NAMALWA (cell line): ENCODE measurements at places on chromosomes 13 and 19.

DNA sequence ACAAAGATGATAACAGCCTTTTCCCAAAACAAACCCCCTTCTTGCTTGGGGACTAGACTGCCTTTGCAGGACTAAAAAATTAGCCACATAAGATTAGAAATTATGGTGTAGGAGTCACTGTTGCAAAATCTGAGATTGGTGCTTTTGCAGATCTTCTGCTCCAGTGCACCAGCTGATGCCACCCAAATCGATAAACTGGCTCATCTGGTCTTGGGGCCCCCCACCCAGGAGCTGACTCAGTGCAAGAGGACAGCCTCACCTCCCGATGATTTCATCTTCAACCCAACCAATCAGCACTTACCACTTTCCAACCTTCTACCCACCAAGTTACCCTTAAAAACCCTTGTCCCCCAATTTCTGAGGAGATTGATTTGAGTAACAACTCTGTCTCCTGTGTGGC lies 47.1 kb upstream of the PEPD start:
- no peak for DNase-seq

DNA sequence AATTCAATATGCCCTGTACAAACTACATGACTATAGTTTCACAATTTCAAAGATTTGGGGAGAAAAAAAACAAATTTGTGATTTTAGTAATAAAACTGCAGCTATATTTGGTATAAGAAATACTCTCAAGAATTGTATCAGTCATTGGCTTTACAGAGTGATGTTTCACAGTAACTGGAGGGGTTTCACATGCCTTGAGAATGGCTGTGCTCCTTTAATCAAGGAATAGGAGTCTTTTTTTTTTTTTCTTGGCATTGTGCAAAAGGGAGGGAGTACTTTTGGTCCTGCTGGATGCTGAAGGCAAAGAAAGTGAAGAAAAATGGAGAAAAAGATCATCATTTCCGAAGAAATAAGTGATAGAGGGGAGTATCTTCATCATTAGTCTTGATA lies 6.8 kb downstream of the ZNF507 start:
- DNase-seq: no peak

DNA sequence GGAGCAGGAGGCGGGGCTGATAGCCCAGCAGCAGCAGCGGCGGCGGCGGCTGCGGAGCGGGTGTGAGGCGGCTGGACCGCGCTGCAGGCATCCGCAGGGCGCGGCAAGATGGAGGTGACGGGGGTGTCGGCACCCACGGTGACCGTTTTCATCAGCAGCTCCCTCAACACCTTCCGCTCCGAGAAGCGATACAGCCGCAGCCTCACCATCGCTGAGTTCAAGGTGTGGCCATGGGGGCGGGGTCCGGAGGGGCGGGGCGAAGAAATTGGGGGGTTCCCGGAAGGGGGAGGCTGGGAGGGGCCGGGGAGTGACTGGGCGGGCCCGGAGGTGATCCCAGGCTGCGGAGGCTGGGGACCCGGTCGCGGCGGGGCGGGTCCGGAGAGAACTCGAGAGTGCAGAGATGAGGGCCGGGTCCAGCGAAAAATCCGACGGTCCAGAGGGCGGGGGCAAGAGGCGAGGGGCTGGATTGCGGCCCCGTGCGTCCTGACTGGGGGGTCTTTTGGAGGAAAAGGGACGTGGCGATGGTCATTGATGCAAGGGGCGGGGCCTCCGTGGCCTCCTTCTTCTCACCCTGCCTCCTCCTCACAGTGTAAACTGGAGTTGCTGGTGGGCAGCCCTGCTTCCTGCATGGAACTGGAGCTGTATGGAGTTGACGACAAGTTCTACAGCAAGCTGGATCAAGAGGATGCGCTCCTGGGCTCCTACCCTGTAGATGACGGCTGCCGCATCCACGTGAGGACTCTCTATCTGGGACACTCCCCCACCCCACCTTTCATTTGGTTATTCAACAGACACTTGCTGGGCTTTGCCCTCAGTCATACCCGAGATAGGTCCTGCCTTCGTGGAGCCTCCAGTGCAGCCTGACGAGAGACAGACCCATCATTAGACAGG lies at the start of gene TBCB:
TBCB (plus strand) TSS at position 16 of the 891 bp plus-strand sequence; CDS start at position 109, 93 bp downstream.
- peak; percentile 53 for DNase-seq

DNA sequence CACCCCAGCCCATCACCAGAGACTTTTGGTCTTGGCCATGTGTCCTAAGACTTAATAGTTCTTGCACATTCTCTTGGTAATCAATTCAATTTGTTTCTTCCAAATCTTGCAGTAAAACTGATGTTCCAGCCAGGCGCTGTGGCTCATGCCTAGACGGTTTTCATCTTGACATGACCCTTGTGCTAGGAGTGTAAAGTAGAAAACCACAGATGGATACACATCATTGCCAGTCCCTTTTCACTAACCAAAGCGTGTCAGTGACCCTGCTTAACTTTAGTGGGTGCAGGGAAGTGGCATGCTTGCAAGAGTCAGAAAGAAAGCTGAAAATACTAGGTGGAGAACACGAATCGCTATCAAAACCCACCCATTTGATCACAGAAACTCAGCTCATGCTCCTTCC lies 18.0 kb upstream of the CD70 start:
- DNase-seq: no peak

GRCh38 chr19:22622901-22623840 lies 11.0 kb upstream of the ZNF492 start:
- no peak for DNase-seq

GRCh38 chr13:73664851-73665250 lies 469.4 kb downstream of the KLF12 start:
- DNase-seq: no peak

GRCh38 chr13:79691826-79692225 lies 210.9 kb downstream of the NDFIP2 start:
- no peak for DNase-seq

DNA sequence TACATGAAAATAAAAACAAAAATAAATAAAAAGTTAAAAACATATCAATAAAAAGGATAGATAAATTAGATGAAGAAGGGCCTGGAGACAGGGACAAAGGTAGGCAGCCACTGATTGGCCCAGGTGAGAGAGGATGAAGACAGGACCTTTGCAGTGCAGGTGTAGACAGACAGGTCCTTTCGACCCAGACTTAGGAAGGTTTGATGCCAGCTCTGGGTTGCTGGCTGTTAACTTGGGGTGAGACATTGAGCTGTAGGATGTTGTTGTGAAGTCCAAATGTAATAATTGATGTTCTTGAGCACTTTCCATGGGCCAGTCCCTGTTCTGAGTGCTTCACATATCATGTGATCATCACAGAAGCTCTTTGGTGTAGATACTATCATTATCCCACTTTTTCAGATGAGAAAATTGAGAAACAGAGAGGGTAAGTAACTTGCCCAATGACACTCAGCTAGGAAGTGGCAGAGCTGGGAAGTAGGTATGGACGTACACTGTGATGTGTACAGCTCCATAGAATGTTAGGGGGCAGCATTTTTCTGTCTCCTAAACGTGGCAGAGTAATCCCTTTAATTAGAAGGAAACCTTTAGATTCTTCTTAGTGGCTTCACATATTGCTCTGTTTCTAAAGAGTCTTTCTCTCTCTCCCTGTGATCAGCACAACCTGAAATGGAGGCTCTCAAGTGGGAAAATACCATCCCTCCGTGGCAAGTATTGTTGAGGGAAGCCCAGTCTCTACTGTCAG lies 76.0 kb upstream of the STK24 start:
- DNase-seq: no peak

- DNase-seq: no peak
Observed at GRCh38 chr13:42766016-42766415, 15.4 kb upstream of the FAM216B start.

GRCh38 chr19:35978271-35978670 lies 16.7 kb upstream of the SDHAF1 start:
- DNase-seq: no peak

- DNase-seq: no peak
Observed at GRCh38 chr19:5900976-5901375, 2.6 kb downstream of the NDUFA11 start.

GRCh38 chr19:29771708-29772414 lies 39.9 kb upstream of the CCNE1 start:
- no peak for DNase-seq

DNA sequence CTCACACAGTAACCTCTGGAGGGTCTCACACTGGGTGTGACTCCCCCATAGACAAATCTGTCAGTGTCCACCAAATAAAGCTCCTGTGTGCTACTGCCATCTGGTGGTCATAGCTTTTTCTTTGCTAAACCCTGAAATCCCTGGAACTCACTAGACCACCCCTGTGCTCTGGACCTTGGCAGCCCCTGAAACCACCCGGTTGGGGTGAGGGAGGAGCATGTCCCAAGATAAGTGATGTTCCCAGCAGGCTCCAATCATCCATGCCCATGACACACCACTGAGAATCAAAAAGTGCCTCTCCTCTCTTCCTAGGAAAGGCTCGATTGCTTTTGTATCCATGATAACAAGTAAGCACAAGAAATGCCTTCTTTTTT lies 6.5 kb upstream of the HSD17B14 start:
- DNase-seq: peak; percentile 82

GRCh38 chr19:1081301-1082164 lies 13.6 kb downstream of the POLR2E start:
- DNase-seq: no peak

DNA sequence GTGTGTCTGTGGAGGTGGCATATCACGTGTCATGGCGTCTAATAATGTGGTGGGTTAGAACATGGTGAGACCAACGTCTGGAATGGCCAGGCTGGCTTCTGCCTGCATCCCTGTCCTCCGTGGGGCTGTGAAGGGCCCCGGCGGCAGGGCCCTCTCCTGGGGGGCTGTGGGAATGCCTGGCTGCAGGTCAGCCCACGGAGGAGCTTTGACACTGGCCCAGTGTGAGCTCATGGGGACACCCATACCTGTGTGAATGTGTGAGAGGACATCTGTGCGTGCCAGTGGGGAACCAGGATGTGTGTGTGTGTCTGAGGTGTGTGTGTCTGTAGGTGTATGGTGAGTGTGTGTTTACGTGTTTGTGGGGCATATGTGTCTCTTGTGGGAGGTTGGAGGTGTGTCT lies 300.1 kb downstream of the TEX29 start:
- DNase-seq: no peak

DNA sequence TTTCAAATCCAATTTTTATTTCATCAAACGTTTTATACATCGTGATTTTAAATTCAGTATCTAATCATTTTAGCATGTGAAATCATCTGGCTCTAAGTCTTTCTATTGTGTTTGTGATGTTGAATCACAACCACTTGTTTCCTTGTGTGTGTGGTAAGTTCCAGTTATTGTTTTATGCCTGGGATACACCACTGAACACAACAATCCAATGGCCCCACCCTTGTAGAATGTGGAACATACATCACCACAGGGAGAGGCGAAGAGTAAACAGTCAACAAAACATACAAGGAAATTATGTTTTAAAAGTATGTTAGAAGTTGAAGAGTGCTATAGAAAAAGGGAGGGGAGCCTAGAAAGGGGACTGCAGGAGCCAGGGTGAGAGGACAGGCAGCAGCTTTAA lies 100.5 kb downstream of the EPSTI1 start:
- DNase-seq: no peak

- no peak for DNase-seq
Observed at GRCh38 chr19:43872547-43873336, 45.6 kb downstream of the ZNF283 start.

GRCh38 chr13:69168436-69168835 lies 939.2 kb upstream of the ATXN8OS start:
- no peak for DNase-seq

GRCh38 chr19:19211499-19212420 lies at the start of gene NCAN:
Gene NCAN (plus strand): TSS chr19:19211958. CDS start chr19:19216954, 4,996 bp downstream.
- no peak for DNase-seq

GRCh38 chr19:44356383-44357111 lies at the start of gene ZNF112:
Gene ZNF112 (minus strand): TSS chr19:44356680. CDS start chr19:44340539, 16,141 bp downstream.
- no peak for DNase-seq

DNA sequence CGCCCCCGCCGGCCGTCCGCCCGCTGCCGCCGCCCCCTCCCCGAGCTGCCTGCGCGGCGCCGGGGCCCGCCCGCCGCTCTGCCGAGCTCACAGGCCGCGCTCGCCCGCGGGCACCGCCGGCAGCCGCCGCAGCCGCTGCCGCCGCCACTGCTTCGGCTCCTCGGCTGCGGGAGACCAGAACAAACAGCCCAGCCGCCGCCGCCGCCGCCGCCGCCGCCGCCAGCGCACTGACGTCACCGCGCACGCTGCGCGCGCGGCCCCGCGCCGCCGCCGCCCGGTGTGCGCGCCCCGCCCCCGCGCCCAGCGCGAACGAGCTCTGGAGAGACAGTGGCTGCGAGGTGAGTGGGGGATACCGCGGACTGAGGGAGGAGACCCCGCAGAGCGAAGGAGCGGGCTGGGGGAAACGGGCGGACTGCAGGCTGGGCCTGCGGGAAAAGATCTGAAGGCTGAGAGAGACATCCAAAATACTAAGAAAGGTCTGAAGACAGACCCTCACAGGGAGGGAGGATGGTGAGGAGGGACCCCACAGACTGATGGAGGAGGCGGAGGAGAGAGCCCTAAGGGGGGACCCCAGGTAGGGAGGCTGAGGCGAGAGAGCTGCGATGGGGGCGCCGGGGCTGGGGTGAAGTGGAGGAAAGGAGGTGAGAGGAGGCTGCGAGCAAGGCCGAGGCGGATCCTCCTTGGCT lies at the start of gene BRD4:
BRD4 (minus strand) TSS at position 229 of the 686 bp plus-strand sequence. CDS start 59,440 bp downstream, outside the sequence.
- DNase-seq: peak; percentile 75

GRCh38 chr19:12330340-12330739 lies 3.1 kb downstream of the ZNF563 start:
- DNase-seq: no peak

- no peak for DNase-seq
Observed at GRCh38 chr13:99959127-99959539, 12.4 kb downstream of the ZIC5 start.

- DNase-seq: no peak
Observed at GRCh38 chr19:38162094-38162493, 61.9 kb downstream of the DPF1 start.

GRCh38 chr13:48214519-48215121 lies 18.4 kb upstream of the ITM2B start:
- DNase-seq: no peak

DNA sequence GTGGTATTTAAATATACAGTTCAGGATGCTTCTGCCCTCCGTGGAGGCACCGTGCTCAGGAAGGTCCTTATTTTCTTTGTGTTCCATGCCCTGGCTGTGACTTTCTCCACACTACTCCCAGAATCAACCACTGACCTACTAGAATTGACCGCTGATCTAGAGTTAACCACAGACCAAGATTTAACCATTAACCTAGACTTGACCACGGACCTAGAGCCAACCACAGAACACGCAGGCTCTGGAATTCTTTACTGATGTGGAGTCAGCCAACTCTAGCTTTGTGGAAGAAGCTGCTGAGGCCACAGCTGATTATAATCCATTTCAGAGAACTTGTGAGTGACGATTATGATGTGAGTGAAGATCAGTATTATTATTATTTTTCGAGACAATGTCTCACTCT lies 18.0 kb downstream of the GTF2F2 start:
- DNase-seq: no peak

DNA sequence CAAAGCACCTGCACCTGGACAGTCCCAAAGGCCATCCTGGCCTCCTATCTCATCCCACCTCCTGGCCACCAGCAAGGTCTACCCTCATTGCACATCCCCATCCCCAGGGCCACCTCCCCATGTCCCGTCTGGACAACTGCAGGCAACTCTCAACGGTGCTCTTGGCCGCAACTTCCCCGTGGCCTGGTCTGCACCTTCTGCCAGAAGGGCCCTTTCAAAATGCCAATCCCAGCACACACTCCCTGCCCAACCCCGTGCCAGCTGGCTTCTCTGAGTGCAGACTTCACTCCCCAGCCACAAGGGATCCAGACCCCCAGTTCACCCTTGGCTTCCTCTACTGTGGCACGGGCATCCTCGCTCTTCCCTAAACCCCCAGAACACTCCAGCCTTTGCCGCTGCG lies 8.2 kb downstream of the PEPD start:
- no peak for DNase-seq
